ENCODE measurements at places on chromosomes 6 and 20. TPM values are rescaled to one million over a fixed set of nuclear protein-coding genes. Genes with fewer than 3 reads are reported as not detected.

DNA sequence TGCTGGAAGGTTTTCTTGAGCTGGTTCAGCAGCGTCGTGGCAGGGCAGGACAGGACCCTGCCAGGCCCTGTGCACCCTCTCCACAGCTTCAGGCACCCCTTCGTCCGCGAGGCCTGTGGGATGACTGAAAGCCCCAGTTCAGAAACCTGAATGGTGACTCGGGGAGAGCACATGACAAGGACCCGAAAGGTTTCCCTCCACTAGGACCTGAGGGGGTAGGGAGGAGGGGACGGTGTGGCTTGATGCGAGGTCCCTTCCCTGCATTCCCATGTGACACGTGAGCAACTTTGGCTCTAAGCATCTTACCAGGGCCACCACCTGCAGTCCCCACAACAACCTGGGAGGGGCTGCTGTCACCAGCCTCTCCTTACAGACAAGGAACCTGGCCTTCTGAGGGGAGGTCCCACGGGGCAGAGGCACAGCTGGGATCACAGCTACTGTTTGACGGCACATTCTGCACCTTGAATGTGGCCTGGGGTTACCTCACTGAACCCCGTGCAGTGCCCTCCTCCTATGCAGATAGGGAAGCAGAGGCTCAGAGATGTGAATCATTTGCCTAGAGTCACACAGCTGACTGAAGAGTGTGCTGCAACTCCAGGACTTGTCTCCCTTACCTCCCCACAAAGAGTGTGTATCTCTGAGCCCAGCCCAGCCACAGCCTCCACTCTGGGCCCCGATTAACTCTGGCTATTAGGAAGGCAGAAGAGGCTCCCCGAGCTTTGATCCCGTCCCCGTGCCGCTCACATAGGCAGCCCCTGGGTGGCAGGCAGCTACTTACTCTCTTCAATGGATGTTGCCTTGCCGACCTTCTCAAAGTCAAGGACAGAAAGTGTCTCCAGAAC is 84.6 kb downstream of the PTPN1 start:
- no peak overlapping the region for H3K4me3 ChIP-seq
- DNase-seq, result no peak
- H3K36me3 ChIP-seq, result no peaks in the 10 kb centered on the region

DNA sequence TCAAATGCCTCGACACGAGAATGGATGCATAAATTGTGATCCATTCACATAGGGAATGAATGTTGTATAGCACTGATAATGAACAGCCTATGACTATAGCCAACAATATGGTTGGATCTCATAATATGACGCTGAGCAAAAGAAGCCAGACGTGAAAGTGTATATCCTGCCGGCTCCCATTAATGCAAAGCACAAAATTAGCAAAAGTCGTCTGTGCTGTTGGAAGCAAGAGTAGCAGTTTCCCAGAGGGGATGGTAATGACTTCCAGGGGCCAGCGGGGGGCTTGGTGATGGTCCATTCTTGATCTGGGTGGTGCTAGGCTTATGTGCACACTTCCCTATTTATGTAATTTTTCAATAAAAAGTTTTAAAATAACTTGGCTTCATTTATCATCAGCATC is 1.0 kb upstream of the TAGAP start:
- DNase-seq, result no peak
- H3K4me3 ChIP-seq, result no peak overlapping the region
- H3K4me1 ChIP-seq, result no peaks in the 10 kb centered on the region
- no peaks in the 10 kb centered on the region for H3K27me3 ChIP-seq
- H3K27ac ChIP-seq, result no peak overlapping the region
- no peaks in the 10 kb centered on the region for H3K36me3 ChIP-seq

DNA sequence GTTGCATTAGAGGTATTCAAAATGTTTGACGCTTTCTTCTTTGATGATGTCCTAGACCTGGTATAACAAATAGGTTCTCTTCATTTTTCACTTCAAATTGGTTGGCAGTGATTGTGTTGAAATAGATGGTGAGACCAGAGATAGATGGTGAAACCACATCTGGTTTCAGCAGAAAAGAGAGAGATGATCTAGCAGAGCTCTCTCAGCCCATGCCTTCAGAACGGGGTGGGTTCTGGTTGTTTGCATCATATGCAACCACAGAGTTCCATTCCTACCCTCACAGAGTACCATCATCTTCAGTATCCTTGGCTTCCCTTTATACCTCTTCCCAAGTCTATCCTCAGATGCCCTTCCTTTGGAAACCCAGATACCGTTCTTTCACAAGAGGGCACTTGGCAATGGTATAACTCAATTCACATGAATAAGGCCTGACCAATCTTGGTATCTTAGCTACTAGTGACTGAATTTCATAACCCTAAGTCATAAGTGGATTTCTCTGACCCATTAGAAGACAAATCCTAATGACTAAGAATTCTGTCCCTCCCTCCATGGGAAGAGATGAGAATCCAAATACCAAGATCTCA is 93.7 kb downstream of the UBE3D start:
- DNase-seq, result no peak
- H3K4me1 ChIP-seq, result no peaks in the 10 kb centered on the region
- no peaks in the 10 kb centered on the region for H3K27me3 ChIP-seq
- H3K4me3 ChIP-seq, result no peak overlapping the region
- H3K36me3 ChIP-seq, result peaks cover 7% of the 10 kb centered on the region
- no peak overlapping the region for H3K27ac ChIP-seq

- H3K4me3 ChIP-seq, result no peak overlapping the region
- no peak overlapping the region for H3K27ac ChIP-seq
- DNase-seq, result no peak
- H3K4me1 ChIP-seq, result no peaks in the 10 kb centered on the region
Observed at GRCh38 chr20:55667955-55668354, 337.4 kb downstream of the CBLN4 start.

RNF39 gene
- total RNA-seq, result not detected

TFAP2B gene
- total RNA-seq, result 0.15 TPM

NKAIN2 gene
- total RNA-seq, result 0.45 TPM

LAMA4 gene
- 0.50 TPM for total RNA-seq

WFDC5 gene
- not detected for total RNA-seq

SLC22A1 gene
- 0.22 TPM for total RNA-seq
